ENCODE measurements at places on chromosomes 7 and 10. TPM values are rescaled to one million over a fixed set of nuclear protein-coding genes. Genes with fewer than 3 reads are reported as not detected.

DNA sequence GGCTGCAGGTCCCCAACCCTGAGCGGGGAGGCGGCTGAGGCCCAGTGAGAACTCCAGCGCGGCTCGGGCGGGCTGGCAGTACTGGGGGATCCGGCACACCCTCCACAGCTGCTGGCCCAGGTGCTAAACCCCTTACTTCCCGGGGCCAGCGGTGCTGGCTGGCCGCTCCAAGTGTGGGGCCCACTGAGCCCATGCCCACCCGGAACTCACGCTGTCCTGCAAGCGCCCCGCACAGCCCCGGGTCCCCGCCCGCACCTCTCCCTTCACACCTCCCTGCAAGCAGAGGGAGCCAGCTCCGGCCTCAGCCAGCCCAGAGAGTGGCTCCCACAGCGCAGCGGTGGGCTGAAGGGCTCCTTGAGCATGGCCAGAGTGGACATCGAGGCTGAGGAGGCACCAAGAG lies 25.0 kb downstream of the RNF133 start:
- peaks cover 22% of the 10 kb centered on the region for H3K4me1 ChIP-seq
- H3K27ac ChIP-seq: no peak overlapping the region

- DNase-seq: no peak
- no peaks in the 10 kb centered on the region for H3K4me1 ChIP-seq
- peaks cover 1% of the 10 kb centered on the region for H3K27me3 ChIP-seq
- no peak overlapping the region for H3K27ac ChIP-seq
These were observed 76.2 kb downstream of the CFAP58 start for GRCh38 chr10:104429846-104430245.

- no peak overlapping the region for H3K27ac ChIP-seq
- H3K27me3 ChIP-seq: peaks cover 6% of the 10 kb centered on the region
- peaks cover 32% of the 10 kb centered on the region for H3K4me1 ChIP-seq
- H3K4me3 ChIP-seq: no peak overlapping the region
- peaks cover 7% of the 10 kb centered on the region for H3K36me3 ChIP-seq
These were observed 17.4 kb downstream of the CALML5 start for GRCh38 chr10:5482016-5482415.

DNA sequence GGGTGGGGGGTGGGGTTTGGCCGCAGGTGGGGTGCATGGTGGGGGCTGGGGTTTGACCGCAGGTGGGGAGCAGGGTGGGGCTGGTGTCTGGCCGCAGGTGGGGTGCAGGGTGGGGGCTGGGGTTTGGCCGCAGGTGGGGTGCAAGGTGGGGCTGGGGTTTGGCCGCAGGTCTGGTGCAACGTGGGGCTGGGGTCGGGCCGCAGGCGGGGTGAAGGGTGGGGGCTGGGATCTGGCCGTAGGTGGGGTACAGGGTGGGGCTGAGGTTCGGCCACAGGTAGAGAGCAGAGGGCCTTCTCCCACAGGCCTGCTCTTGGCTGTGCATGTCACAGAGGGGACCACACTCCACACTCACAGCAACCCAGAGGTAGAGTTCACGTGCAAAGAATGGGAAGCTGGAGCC lies 586.6 kb downstream of the PTPRN2 start:
- no peak for DNase-seq
- peaks cover 4% of the 10 kb centered on the region for H3K27me3 ChIP-seq
- H3K27ac ChIP-seq: no peak overlapping the region

GRCh38 chr10:3319811-3320226 lies 147.2 kb upstream of the PITRM1 start:
- peaks cover 12% of the 10 kb centered on the region for H3K27me3 ChIP-seq
- H3K36me3 ChIP-seq: peaks cover 21% of the 10 kb centered on the region
- H3K4me1 ChIP-seq: no peaks in the 10 kb centered on the region

DNA sequence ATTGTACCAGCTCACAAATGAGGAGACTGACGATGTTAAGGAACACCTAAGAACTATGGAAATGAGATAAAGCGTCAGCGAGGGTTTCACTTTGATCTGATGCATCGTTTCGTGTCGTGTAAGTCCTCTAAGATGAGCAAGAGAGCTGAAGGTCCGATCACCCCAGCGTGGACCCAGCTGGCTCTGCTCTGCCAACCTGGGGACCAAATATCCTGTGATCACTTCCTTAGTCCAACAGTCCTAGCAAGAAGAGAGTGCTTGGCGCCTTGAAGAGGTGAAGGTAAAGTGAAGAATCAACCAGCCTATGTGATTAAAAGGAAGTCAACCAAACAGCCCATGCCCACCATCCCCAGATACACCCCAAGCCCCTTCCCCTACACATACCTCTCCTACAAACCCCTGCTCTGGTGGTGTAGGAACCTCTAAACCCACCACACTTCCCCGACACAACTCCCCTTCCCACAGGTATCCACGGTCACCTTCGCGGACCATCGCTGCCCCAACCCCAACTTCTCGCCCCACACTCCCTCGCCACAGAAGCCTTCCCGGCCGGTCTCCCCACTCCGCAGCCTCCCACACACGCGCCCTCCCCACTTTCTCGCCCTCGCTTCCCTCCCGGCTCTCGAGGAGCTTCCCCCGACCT lies 722 bp downstream of the UPF2 start:
- peak; percentile 17 for DNase-seq
- H3K36me3 ChIP-seq: peaks cover 6% of the 10 kb centered on the region
- H3K4me3 ChIP-seq: peak overlapping the region; percentile 97
- peaks cover 10% of the 10 kb centered on the region for H3K27me3 ChIP-seq

- peaks cover 3% of the 10 kb centered on the region for H3K27me3 ChIP-seq
- no peaks in the 10 kb centered on the region for H3K4me1 ChIP-seq
- no peak for DNase-seq
- no peak overlapping the region for H3K4me3 ChIP-seq
These were observed 13.0 kb downstream of the OR9A2 start for GRCh38 chr7:143013893-143014292.

DNA sequence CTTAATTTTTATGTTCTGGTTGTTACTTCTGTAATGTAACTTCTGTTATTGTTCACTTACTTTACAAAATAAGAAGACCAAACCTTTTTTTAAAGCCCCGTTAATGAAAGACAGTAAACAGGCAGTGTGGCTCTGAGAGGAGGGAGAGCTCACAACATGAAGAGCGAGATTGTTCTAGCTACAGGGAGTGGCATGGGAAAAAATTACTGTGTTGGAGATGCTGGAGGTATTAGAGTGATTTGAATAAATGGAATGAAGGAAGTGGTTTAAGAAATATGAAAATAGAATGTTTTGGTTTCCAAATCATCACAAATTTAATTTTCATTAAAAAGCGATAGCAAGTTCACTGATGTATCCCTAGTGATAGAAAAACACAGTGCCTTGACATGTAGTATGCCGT lies 31.8 kb downstream of the REEP3 start:
- H3K27me3 ChIP-seq: no peaks in the 10 kb centered on the region
- H3K4me1 ChIP-seq: no peaks in the 10 kb centered on the region
- no peak overlapping the region for H3K27ac ChIP-seq

DNA sequence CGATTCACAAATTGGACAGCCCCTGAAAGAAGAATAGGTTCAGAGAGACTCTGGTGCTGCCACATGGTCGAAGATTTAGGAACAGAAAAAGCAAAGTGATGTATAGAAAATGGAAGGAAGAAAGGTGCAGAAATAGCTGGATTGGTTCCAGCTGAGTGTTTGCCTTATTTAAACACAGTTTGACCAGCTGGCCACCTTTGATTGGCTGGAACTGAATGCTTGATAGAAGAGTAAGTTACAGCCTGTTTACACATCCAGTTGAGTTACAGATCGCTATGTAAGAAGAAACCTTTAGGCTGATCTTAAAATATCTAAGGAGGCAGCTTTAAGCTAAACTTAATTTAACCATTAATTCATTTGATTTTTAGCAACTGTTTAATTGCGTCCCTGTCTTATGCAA lies 40.3 kb upstream of the KAT6B start:
- no peaks in the 10 kb centered on the region for H3K4me1 ChIP-seq
- H3K36me3 ChIP-seq: no peaks in the 10 kb centered on the region
- no peak for DNase-seq
- no peak overlapping the region for H3K27ac ChIP-seq
- H3K27me3 ChIP-seq: no peaks in the 10 kb centered on the region

GRCh38 chr7:151376218-151376902 lies 33.5 kb downstream of the WDR86 start:
- peaks cover 11% of the 10 kb centered on the region for H3K27me3 ChIP-seq
- no peak for DNase-seq
- H3K4me3 ChIP-seq: no peak overlapping the region

DNA sequence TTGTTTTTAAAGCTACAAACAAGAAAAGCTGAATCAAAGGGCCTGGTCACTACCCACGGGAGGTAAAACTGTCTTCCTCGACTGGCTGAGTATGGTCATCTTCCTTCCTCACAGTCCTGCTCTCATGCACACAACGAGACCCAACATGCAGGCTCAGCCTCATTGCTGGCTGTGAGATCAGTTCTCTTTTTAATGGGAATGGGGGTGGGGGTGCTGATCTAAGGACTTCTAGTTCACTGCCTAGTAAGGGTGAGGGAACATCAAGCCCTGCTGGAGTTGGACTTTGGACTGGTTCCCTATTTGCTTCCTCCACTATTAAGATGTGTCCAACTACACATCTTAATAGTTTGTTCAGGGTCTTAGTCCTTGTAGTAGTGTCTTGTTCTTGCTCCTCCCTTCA lies 48.2 kb downstream of the ABCB4 start:
- no peak overlapping the region for H3K27ac ChIP-seq
- no peak overlapping the region for H3K4me3 ChIP-seq
- DNase-seq: no peak

- H3K4me3 ChIP-seq: no peak overlapping the region
- H3K36me3 ChIP-seq: no peaks in the 10 kb centered on the region
These were observed 860.5 kb downstream of the LRMDA start for GRCh38 chr10:76291885-76292284.

DNA sequence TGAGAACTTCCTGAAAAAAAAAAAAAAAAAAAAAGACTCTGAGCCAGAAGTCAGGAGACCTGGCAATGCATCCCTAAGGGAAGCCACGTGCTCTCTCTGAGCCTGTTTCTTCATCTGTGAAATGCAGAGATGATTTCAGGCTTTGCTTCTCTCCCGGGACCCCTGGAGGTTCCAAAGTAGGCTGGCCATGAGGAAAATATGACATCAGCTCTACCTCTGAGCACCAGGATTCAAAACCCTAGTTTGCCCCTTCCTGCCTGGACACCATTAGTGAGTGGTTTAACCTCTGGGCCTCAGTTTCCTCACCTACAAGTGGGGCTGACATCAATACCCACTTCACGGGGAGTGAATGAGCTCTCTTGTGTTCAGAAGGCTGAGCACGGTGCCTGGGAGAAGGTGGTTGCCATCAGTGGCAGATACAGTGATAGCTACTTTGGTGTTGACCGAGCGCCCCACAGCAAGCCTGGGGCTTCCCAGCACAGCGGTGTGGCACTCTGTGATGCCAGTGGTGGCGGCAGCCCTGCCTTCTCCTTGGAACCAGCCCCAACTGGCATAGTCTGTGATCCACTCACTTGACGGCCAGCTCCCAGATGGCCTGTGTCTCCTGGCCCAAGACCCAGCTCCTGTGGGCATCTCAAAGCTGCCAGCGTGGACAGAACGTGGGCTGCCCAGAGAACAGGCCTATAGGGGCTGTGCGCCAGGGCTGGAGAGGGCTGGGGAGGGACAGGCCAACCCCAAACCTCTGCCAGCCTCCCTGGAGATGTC lies 153.1 kb upstream of the UNC5B start:
- H3K36me3 ChIP-seq: no peaks in the 10 kb centered on the region
- H3K27me3 ChIP-seq: peaks cover 1% of the 10 kb centered on the region
- no peak overlapping the region for H3K27ac ChIP-seq
- H3K4me3 ChIP-seq: no peak overlapping the region

DNA sequence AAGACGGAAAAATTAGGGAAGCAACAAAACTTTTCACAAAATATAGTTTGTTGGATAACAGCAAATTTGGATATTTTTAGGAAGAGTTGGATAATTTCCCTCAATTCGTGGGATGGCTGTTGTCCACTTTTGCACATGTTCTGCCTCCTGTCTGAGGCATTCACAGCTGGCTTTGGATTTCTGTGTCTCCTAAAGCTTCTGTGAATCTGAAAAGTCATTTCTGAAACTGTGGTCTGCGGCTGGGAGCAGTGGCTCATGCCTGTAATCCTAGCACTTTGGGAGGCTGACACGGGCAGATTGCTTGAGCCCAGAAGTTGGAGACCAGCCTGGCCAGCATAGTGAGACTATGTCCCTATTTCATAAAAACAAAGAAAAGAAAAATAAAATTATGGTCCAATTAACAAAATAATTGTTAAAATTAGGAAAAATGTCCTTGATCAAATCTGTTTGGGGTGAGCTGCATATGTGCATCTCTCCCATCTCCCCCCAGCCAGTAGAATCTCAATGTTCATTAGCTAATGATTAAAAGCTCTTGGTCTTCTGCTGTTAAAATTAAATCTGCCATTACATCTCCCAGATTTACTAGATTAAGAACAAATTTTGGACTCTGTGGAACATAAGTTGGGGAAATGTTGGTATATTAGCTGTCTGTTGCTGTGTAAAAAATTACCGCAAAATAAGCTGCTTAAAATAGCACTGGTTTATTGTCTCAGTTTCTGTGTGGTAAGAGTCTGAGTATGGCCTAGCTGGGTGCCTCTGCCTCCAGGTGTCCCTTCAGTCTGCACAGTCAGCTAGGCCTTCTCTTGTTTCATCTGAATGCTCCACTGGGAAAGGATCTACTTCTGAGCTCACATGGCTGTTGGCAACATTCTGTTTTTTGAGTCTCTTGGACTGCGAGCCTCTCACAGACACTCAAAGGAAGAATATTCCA lies 332.0 kb upstream of the FZD1 start:
- H3K4me3 ChIP-seq: no peak overlapping the region
- H3K27me3 ChIP-seq: no peaks in the 10 kb centered on the region
- DNase-seq: no peak

DNA sequence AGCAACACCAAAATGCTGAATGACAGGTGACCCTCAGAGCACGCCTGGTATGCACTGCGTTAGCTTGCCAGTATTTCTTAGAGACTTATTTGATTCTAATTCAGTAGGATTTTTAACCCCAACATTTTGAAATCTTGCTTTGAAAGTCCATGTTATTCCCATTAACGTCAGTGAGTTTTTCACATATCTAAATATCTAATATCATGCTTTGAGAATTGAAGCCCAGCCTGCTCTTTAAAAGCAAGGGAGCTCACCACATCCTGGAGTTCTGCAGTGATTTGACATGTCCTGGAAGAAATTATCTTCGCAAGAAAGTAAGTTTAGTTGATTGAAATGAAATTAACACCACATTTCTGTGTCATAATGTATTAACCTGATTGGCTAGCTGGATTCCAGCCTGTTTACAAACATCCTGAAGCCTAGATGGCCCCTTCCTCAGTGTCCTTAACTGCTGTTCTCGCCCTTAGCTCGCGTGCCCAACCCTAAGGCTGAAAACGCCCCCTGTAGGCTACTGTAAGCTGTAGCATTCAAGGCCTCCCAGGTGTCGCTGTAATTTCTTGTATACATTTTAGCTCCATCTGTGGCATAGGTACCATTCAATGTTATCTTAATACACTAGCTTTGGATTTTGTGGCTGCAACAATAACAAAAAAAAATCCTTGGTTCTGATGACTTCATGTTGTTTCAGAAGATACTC lies 191.5 kb downstream of the MGMT start:
- peaks cover 9% of the 10 kb centered on the region for H3K4me1 ChIP-seq
- H3K27me3 ChIP-seq: peaks cover 4% of the 10 kb centered on the region
- no peak overlapping the region for H3K27ac ChIP-seq
- DNase-seq: peak; percentile 48

GRCh38 chr10:8073691-8074416 lies 19.4 kb downstream of the GATA3 start:
- H3K27ac ChIP-seq: peak overlapping the region; percentile 50
- H3K4me1 ChIP-seq: peaks cover 21% of the 10 kb centered on the region
- DNase-seq: no peak
- H3K4me3 ChIP-seq: no peak overlapping the region
- peaks cover 56% of the 10 kb centered on the region for H3K36me3 ChIP-seq

GJD4 gene
- total RNA-seq: not detected

NPC1L1 gene
- total RNA-seq: not detected

SNX10 gene
- 13.8 TPM for total RNA-seq

KAZALD1 gene
- total RNA-seq: 10.6 TPM

RSBN1L gene
- total RNA-seq: 17.2 TPM

MDH2 gene
- total RNA-seq: 109 TPM

IGFBP1 gene
- 3.0 TPM for total RNA-seq
